ENCODE measurements at places on chromosomes 12 and 14. TPM values are rescaled to one million over a fixed set of nuclear protein-coding genes. Genes with fewer than 3 reads are reported as not detected.

GRCh38 chr12:57627501-57628279, 5.3 kb downstream of the B4GALNT1 start:
- DNase-seq: no peak

DPF3 gene
- total RNA-seq: 0.60 TPM

- peak; percentile 39 for DNase-seq
Observed at GRCh38 chr12:75437564-75437963, 43.0 kb upstream of the GLIPR1 start.

GRCh38 chr12:93361151-93361919, 16.4 kb upstream of the NUDT4 start:
- DNase-seq: no peak

- no peak for DNase-seq
Observed at GRCh38 chr12:34210183-34210582, 187.9 kb downstream of the ALG10 start.

DNA sequence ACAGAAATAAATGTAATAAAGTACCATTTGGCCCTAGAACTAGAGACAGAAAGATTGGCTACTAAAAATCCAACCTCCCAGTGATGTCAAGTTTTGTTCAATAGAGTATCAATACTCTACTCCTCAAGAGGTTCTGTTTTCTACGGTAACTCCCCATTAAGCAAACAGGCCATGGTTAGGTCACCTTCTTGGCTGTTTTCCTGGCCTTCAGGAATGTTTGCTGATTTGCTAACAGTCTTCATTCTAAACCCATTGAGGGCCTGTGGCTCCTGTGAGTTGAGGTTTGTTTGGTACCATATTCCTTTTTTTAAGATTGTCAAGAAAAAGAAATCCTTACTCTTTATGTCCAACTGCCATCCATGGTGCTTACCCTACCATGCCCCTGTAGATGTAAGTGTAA, 1022.0 kb upstream of the TMEM132C start:
- no peak for DNase-seq

CCDC197 gene
- total RNA-seq: not detected

DNA sequence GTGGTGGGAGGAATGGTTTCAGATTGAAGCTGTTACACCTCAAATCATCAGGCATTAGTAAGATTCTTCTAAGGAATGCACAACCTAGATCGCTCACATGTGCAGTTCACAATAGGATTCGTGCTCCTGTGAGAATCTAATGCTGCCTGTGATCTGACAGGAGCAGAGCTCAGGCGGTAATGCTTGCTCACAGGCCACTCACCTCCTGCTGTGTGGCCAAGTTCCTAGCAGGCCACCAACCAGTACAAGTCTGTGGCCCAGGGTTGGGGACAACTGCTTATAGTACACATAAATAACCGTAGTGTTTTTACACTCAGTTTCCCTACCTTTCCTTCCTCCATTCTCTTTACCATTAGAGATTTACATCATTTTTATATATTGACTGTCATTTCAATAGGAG, 121.4 kb downstream of the SLCO1B3 start:
- no peak for DNase-seq

- no peak for DNase-seq
Observed at GRCh38 chr12:112464605-112465004, 45.9 kb downstream of the PTPN11 start.

DNA sequence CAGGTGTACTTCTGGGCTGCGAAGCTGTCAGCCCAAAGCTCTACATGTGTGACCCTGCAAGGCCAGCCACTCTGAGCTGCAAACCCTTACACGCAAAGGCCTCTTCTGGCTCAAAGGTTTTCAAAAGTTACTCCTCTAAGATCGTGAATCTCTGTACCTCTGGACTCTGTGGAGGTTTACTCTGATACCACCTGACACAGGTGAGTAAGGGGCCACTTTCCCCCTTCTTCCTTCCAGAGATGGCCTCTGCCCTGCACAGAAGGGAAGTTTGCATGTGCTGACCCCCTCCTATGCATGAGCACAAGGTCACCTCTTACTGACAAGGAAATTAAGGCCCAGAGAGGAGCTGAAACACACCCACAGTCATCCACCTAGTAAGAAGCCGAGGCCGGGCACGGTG, 14.5 kb downstream of the ITPK1 start:
- DNase-seq: no peak

DNA sequence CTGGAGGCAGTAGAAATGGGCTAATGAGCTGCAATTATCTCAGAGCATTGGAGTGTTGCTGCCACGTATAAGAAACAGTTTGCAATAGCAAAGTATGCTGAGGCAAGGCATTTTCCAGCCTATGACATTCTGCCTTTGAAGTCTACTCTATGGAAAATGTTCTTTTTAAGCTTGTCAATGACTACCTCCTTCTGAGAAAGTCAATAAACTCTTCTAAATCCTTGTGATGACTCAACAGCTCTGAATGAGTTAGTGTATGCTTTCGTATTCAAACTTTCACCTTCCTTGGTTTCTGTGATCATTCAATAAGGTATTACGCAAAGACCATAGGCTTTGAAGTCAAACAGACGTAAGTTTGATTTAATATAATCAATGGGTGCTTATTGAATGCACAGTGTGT, 111.2 kb downstream of the CAPZA3 start:
- DNase-seq: no peak

DNA sequence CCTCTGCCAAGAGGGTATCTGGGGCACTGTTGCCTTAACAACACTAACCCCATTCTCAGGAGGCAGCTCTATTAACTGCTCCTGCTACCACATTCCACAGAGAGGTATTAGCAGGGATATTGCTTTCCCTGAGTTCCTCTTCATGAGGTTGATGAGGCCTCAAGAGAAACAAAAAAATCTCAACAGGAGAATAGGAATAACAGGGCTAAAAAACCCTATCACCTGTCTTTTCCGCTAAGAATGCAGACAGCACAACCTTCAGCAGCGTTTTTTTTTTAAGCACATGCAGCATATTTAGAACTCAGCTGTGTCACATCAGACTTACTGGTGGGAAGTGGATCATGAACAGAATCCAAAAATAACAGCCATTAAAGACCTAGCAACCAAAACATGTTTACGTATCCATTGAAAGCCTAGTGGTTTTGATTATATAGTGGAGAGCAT, 29.2 kb downstream of the ATF7 start:
- DNase-seq: no peak

DNA sequence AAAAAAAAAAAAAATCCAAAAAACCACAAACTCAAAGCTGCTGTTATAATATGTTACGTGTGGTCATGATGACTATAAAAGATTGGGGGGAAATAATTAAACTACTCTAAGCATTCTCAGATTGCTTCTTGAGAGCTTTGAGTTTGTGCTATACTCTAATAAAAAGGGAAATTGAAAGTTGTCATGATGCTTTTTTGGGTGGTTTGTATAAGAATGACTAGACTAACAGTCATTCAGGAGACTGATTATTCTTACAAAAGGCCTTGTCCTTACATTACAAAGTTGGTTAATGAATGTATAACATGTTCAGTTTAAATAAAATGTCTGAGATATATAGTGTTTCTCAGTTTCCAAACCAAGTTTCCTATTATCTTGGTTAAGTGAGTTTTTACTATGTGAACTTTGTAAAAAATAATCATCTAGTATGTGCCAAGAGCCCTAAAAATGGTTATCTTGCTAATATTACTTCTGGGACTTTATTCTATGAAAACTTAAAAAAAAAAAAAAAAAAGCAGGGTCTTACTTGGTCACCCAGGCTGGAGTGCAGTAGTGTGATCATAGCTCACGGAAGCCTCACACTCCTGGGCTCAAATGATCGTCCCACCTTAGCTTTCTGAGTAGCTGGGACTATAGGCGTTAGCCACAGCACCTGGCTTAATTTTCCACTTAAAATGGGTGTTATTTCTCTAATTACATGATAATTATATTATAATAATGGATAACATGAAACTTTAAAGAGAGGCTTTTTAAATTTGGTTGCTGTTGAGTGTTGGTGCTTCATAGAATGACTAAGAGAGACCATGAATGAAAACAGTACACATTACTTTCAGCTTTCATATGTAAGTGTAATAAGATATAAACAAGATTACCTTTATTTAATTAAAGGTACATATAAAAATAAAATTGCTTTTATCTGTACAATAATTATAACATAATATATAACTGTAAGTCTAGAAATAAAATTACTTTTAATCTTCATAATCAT, 459.6 kb upstream of the RGS6 start:
- no peak for DNase-seq

- no peak for DNase-seq
Observed at GRCh38 chr12:33529810-33530209, 90.2 kb upstream of the SYT10 start.

- no peak for DNase-seq
Observed at GRCh38 chr12:131385313-131386166, 325.4 kb upstream of the SFSWAP start.

DNA sequence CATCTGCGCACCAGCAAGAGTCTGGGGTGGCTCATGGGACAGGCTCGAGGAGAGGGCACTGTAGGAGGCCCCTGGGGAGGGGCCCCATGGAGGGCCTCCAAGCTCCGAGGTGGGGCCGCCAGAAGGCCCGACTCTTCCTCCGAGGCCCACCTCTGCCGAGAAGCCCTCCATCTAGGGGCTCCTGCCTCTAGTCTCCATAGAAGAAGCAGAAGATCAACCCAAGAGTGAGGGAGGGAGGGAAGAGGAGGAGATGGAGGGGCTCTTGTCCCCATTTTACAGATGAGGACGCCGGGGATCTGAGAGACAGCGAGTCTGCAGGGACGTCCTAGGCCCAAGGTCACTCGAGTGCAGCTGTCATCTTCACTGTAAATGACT, 41.2 kb downstream of the DIO3 start:
- no peak for DNase-seq

DNA sequence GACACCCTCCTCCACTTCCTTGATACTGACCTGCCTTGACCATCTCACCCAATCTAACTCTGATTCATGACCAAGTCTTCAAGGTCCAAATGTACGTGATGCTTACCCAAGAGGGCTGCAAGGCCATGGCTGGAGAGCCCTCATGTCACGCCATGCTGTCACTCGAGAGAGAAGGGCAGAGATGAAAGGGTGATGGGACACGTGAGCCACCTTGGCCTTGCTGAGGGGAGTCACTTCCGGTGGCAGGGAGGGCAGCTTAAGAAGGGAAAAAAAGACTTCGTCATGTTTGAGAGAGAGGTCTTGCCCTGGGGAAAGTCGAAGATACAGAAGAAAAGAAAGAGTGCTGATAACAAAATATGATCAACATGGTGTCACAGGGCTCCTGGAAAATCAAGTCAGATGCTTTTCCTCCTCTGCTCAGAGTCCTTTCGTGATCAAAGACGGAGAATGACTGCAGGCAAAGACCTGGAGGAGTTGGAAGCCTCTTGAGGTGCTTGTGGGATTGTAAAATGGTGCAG, 3.3 kb upstream of the SCARB1 start:
- no peak for DNase-seq

GRCh38 chr12:5428332-5429221, 3.3 kb upstream of the NTF3 start:
- DNase-seq: no peak

- DNase-seq: no peak
Observed at GRCh38 chr12:71499834-71500233, 60.2 kb downstream of the LGR5 start.

BATF gene
- 0.22 TPM for total RNA-seq

DNA sequence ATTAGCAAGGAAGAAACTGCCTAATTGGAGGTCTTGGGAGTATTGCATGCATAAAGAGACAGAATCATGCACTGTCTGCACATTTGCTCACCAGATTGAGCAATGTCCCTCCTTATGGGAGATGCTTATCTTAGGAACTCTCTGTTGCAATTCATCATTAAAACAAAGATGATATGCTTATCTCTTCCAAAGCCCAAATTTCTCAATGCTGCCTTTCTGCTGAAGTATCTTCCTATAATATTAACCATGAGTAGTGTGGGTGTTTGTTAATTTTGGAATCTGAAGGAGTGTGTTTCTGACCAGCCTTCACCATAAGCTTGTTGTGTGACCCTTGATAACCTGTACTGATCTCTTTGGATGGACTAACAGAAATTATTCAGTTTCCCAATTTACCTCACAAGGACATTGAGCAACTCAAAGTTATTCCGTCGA, 1257.6 kb upstream of the FLRT2 start:
- no peak for DNase-seq

DNA sequence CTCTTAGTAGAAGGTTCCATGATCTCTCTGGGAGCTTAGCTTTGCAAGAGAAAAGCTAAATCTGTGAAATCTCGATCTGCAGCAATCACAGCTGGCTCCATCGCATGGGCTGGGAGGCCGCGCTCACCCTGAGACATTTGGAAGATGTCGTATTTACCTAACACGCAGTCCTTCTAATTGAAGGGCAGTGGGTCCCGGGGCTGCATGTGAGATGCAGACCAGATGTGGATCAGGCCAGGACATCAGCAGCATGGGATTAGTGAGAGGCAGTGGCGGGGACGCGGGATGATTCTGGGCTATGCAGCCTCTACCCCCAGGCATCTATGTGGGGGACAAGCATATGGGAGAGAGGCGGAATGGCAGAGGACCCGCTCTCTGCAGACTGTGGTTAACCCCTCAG, 312.4 kb upstream of the RTL1 start:
- DNase-seq: no peak

- DNase-seq: no peak
Observed at GRCh38 chr12:85829391-85829790, 6.8 kb downstream of the RASSF9 start.

GRCh38 chr12:7001921-7002591, 16.2 kb downstream of the LPCAT3 start:
- no peak for DNase-seq

DNA sequence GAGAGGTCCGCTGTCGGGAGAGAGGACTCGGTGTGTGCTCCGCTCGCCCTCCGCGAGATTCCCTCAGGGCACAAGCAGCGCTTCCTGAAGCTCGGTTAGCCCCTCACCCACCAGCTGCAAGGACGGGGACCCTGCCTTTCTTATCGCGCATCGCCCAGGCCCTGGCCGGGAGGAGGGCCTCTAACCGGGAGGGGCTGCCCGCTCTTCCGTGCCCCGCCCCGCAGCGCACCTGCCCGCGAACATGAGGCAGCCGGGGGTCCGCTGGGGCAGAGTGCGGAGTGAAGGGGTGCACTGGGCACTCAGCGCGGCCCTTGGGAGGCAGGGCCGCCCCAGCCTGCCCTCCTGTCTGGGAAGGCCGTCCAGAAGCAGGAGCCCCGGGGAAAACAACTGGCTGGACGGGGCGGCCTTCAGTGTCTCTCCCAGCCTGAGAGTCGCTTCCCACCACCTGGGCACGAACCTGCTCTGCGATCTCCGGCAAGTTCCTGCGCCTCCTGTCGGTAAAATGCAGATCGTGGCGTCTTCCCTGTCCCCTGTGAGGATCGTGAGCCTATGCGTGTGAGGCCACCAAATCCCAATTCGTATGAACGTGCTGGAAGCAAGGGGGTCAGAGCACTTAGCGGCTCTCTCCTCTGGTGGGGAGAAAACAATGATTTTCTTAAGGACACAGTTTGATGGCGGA, 28.0 kb upstream of the ADIPOR2 start:
- DNase-seq: no peak

GRCh38 chr14:101713621-101714349, 47.7 kb upstream of the PPP2R5C start:
- no peak for DNase-seq

GPR135 gene
- total RNA-seq: 0.62 TPM

RASSF8 gene
- 10.4 TPM for total RNA-seq

PIWIL1 gene
- total RNA-seq: not detected

PRB2 gene
- total RNA-seq: not detected
